ENCODE measurements at places on chromosomes 11 and 22.

DNA sequence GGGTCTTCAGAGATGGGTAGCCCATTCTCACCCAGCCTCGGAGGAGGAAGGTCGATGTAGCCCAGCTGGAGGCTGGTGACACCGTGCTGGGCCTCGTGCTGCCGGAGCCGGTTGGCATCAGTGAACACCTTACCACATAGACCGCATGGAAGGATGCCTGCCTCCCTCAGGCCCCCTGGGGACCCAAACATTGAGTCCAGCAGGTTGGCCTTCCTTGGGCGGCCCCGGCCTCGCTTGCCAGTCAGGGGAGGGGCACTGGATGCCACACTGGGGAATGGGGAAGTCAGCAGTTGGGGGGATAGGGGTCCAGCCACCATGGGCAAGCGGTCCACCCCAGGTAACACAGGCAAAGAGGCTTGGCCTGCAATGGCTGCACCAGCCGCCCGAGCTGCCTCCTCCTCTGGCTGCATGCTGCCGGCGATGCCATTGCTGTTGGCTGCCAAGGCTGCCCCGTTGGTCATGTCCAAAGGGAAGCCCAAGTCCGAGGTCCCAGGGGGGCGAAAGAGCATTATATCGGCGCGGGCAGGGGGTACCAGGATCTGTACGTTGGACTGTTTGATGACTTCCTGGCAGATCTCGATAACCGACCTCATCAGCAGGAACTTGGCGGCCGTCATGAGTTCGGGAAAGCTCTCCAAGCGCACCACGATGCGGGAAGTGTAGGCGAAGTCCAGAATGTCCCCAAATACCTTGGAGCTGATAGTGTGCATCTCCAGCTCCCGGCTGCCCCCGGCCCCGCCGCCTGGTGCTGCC, 1.4 kb downstream of the PATZ1 start:
- H3K4me1 ChIP-seq, result peaks cover 59% of the 10 kb centered on the region
- H3K27me3 ChIP-seq, result no peaks in the 10 kb centered on the region
- H3K27ac ChIP-seq, result peak overlapping the region; percentile 84

GRCh38 chr22:50584106-50585096, 1.8 kb upstream of the CHKB start:
- H3K27ac ChIP-seq, result no peak overlapping the region
- peaks cover 27% of the 10 kb centered on the region for H3K36me3 ChIP-seq
- no peak for DNase-seq
- H3K4me3 ChIP-seq, result peak overlapping the region; percentile 98
- H3K27me3 ChIP-seq, result no peaks in the 10 kb centered on the region

GRCh38 chr22:40757071-40757470, 62.1 kb downstream of the SLC25A17 start:
- H3K27me3 ChIP-seq, result no peaks in the 10 kb centered on the region
- no peak for DNase-seq
- H3K4me3 ChIP-seq, result no peak overlapping the region
- H3K4me1 ChIP-seq, result no peaks in the 10 kb centered on the region

DNA sequence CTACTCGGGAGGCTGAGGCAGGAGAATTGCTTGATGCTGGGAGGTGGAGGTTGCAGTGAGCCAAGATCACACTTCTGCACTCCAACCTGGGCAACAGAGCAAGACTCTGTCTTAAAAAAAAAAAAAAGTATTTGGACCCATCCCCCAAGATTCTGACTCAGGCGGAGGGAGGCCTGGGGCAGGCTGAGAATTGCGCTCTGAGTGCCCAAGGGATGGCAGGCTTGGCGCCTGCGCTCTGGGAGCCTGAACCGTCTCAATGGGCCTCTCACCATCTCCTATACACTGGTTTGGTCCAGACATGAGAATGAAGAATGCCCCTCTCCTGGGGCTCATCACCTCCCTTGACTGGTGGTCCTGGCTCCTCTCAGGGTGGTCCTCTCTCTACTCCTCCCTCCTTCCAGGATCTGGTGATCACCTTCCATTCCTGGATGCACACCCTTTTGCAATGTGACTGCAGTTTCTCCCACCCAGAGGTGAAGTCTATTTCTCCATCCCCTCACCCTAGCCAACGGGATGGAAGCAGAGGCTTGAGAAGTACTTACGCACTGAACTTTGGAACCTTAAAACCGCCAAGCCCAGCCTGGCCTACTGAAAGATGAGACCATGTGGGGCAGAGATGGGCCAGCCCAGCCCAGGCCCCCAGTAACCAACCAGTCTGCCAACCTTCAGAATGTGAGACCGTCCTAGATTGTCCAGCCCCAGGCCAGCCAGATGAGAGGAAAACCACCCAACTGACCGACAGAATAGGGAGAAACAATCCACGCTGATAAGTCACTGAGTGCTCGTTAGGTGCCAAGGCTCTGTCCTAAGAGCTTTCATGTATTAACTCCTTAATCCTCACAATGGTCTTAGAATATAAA, 4.9 kb downstream of the POLR3H start:
- peaks cover 24% of the 10 kb centered on the region for H3K36me3 ChIP-seq
- DNase-seq, result no peak
- H3K4me3 ChIP-seq, result no peak overlapping the region
- no peak overlapping the region for H3K27ac ChIP-seq

DNA sequence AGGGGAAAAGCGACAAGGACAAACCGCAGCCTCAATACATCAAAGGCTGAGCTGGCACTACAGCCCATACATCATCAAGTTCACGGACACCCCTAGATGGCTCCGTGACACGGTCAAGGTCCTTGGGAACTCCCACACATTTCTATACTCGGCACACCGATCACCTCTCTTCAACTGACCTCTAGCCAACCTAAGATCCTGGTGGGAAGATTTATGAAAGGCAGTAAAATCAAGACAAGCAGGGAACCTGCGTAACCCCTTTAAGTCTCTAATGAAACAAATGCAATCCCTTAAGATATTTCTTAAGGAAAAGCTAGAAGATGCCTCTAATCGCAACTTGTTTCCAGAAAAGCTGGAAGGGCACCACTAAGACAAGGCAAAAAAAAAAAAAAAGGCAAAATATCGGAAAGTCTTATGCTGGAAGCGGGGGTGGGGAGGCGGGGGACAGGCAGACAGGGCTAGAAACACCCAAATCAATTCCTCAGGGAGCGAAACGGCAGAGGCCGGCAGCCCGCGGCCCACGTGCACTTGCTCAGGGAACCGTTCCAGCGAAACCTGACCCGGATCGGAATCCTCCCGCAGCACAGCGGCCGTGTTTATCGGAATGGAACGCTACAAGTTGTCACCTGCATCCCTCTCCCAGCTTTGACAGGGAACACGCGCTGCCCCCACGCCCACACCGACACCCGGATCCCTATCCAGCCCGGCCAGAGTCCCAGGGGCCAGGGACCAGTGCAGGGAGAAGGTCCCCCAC, 1.4 kb downstream of the ARHGAP20 start:
- H3K27ac ChIP-seq, result no peak overlapping the region
- no peaks in the 10 kb centered on the region for H3K36me3 ChIP-seq
- H3K4me1 ChIP-seq, result peaks cover 16% of the 10 kb centered on the region
- H3K27me3 ChIP-seq, result peaks cover 66% of the 10 kb centered on the region
- H3K4me3 ChIP-seq, result peak overlapping the region; percentile 26

DNA sequence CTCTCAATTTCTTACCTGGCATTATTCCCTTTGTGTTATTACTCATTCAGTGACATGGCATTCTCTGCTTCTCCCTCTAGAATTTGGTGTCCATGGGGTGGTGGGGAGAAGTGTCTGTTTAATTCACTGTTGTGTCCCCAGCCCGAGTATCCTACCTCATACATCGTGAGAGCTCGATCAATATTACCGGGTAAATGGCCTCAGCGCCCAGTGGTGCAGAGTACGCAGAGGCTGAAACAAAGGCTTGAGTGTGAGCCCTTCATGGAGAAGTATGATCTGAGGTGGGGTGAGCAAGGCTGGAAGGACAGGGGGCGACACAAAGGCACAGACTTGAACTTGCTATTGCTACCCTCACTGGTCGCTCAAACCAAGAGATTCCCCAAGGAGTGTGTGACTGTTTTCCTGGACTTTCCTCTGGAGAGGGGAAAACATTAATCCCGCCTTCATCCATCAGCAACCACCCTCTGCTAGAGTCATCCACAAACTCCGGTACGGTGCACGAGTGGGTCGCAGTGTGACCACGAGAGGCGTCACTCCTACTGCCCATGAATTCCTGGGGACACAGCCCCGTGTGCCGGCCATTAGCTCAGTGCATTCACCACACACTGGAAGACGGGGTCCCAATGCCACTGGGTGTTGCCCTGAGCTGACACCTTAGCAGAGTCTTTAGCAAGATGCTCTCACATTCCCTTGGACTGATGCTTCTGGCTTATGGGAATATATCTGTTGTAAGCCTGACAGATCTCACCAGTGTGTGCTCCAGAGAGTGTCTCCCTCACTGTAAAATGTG, 35.0 kb upstream of the CCND1 start:
- H3K4me3 ChIP-seq, result no peak overlapping the region
- DNase-seq, result no peak
- H3K27ac ChIP-seq, result no peak overlapping the region
- H3K36me3 ChIP-seq, result no peaks in the 10 kb centered on the region

- H3K36me3 ChIP-seq, result peaks cover 17% of the 10 kb centered on the region
- DNase-seq, result no peak
- H3K4me3 ChIP-seq, result no peak overlapping the region
- H3K27ac ChIP-seq, result peak overlapping the region; percentile 47
- H3K27me3 ChIP-seq, result no peaks in the 10 kb centered on the region
Measured at GRCh38 chr22:26684168-26684567, 26.8 kb downstream of the MIAT start.

DNA sequence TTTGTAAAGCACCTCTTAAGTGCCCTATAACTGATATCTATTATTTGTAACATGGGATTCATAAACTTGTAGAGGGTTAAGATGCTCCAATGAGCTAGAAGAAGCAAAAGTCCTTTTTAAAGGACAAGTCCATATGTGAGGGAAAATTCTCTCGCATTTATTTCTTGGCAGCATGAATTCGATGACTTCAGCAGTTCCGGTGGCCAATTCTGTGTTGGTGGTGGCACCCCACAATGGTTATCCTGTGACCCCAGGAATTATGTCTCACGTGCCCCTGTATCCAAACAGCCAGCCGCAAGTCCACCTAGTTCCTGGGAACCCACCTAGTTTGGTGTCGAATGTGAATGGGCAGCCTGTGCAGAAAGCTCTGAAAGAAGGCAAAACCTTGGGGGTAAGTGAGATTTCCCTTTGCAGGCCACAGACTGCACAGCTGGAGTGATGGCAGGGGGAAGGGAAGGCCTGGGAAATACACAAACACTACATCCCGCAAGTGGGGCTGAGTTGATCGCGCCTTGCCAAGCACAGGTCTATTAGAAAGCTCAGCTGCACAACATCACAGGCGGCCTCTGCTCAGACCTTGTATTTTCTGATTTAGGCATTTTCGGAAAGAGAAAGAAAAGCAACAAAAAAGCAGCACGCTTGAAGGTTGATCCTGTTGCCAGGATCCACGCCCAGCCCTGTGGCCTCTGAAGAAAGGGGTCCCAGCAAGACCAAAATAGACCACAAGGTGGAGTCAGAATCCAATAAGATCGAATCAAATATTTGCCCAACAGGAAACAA, 1.5 kb downstream of the MS4A8 start:
- no peak for DNase-seq
- H3K4me3 ChIP-seq, result no peak overlapping the region
- H3K4me1 ChIP-seq, result no peaks in the 10 kb centered on the region
- H3K27ac ChIP-seq, result no peak overlapping the region

GRCh38 chr11:116794851-116795250, 3.2 kb upstream of the APOA5 start:
- H3K27ac ChIP-seq, result no peak overlapping the region
- peaks cover 9% of the 10 kb centered on the region for H3K4me1 ChIP-seq
- no peak for DNase-seq
- H3K27me3 ChIP-seq, result peaks cover 12% of the 10 kb centered on the region
- no peak overlapping the region for H3K4me3 ChIP-seq

DNA sequence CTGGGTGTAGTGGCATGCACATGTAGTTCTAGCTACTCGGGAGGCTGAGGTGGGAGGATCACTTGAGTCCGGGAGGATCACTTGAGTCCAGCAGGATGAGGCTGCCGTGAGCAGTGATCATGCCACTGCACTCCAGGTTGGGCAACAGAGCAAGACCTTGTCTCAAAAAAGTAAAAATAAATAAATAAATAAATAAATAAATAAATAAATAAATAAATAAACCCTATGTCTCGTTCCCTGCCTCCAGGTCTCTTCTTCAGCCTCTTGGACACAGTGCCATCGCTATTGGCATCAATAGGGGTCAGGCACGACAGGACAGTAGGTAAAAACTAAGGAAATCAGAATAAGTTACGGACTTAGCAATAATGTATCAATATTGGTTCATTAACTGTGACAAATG, 23.4 kb upstream of the SYT12 start:
- DNase-seq, result no peak
- H3K27ac ChIP-seq, result no peak overlapping the region
- peaks cover 11% of the 10 kb centered on the region for H3K27me3 ChIP-seq
- H3K4me1 ChIP-seq, result no peaks in the 10 kb centered on the region
- no peaks in the 10 kb centered on the region for H3K36me3 ChIP-seq

DNA sequence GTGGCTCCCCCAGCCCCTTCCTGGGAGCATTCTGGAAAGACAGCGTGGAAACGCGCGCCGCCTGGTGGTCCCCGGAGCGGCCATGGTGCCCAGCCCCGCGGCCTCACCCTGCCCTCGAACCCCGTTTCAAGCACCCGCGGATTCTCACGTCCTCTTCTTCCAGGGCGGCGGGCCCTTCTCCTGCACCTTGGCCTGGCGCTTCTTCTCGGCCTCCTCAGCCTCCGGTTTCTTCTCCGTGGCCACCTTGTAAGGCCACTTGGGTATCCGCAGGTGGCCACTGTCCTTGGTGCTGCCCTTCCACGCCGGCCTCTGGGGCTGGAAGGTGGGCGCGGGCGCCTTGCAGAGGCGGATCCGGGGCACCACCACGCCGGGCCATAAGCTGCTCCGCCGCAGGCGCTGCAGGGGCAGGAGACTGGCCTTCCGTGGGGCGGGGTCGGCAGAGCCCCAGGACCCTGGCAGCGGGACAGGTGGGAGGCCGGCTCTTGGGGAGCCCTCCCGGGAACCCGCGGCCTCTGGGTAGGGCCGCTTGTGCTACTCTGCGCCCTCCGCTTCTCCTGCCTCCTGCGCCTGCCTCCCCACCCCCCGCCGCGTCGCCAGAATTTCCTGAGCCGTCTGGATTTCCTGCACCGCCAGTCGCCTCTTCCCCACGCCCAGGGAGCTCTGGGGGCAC, 83.4 kb downstream of the TRIM51G start:
- DNase-seq, result no peak
- no peak overlapping the region for H3K4me3 ChIP-seq
- H3K27ac ChIP-seq, result no peak overlapping the region
- H3K27me3 ChIP-seq, result no peaks in the 10 kb centered on the region
- H3K36me3 ChIP-seq, result no peaks in the 10 kb centered on the region

DNA sequence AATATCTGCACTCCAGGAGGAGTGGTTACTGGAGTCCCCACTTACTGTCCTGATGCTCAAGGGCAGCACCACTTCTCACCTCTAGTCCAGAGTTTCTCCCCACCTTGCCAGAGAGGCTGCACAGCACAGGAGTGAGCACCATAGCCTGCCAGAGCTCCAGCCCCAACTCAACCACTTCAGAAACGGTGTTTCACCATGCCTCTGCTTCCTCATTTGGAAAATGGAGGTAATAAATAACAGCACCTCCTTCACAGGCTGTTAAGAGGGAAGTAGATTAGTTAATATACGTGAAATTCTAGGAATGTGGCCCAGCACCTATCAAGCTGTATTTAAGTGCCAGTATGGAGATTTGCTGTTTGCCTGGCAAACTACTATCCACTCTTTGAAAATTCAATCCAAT, 63.0 kb downstream of the GALNT18 start:
- DNase-seq, result no peak
- no peaks in the 10 kb centered on the region for H3K36me3 ChIP-seq
- H3K27ac ChIP-seq, result no peak overlapping the region
- no peak overlapping the region for H3K4me3 ChIP-seq
- no peaks in the 10 kb centered on the region for H3K4me1 ChIP-seq

- peak; percentile 42 for DNase-seq
- no peaks in the 10 kb centered on the region for H3K4me1 ChIP-seq
- no peaks in the 10 kb centered on the region for H3K36me3 ChIP-seq
- no peak overlapping the region for H3K27ac ChIP-seq
- peaks cover 31% of the 10 kb centered on the region for H3K27me3 ChIP-seq
Measured at GRCh38 chr22:28600546-28601143, 79.0 kb downstream of the TTC28 start.

All from activated CD8-positive, alpha-beta T cell treated with anti-CD3 and anti-CD28 coated beads, Interleukin-2, amount 10 ng/mL, durations not matched to agents 7 days and 5 days (primary cell).